ENCODE measurements at places on chromosomes 7 and 10.

DNA sequence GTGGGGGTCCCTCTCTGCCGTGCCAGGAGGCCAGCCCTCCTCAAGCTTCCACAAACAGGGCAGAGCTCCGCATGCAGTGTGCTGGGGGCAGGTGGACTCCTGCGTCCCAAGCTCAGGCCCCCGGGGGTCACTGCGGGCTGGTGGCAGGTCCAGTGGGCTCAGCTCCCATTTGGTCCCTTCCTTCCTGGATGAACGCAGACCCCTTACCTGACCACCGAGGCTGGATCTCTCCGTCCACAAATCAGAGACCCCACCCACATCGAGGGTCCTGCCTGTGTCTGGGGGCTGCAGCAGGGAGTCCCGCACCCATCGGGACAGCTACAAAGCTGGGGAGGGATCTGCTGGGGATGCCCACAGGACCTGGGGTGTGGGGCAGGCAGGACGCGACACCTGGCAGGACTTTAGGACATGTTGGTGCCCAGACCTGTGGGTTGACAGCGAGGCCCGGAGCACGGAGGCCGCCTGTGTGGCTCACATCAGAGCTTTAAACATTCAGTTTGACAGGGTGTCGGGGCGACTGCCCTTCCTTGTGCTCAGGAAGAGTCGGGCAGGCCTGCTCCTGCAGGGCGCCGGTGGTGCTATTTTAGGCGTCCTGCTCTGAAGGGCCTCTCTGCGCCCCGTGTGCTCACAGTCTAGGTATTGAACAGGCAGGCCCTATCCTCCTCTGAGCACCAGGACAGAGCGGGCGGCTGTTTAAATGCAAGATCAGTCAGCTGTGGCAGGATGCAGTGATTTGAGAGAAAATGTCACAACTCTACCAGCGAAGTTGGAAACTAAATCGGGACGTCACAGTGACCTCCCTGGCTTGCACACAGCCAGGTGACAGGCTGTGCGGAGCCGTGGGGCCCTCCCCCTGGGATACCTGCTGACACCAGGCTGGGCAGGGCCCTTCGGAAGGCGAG lies 15.9 kb upstream of the CFAP46 start:
- no peak for DNase-seq

- no peak for DNase-seq
Observed at GRCh38 chr7:69610374-69611084, 12.3 kb downstream of the AUTS2 start.

DNA sequence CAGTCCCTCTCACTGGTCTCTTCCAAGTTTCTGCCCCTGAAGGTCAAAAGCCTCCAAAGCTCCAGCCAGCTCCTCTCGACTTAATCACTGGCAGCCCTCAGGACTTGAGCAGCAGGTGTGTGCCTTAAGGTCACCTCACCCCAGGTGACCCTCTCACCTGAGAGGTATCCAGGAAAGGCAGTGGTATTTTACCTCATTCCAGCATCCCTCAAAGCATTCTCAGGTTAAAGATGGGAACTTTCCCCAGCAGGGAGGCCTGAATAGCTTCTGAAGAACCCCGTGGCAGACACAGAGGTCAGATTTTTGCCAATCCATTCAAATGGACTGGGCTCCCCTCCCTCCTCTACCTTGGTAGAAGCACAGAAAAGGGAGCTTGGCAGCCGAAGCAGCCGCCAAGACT lies 148.2 kb downstream of the GFRA1 start:
- DNase-seq = no peak

DNA sequence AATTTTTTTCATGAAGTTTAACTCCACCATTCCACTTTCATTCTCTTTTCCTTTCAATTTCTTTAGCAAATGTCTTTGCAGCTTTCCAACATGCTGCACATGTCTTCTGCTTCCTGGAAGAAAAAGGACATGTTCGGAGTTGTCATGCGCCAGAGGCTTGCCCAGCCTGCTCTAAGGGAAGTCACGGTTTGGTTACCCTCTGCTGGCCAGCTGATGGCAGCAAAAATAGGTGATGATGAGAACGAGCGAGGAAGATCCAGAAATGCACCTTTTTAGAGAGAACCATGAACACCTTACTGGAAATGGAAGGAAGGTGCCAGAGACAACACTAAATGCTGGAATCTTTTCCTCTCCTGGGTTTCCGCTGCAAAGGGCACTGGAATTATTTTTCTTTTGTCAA lies 4.9 kb upstream of the ZSCAN21 start:
- no peak for DNase-seq

- no peak for DNase-seq
Observed at GRCh38 chr7:3747467-3747866, 446.4 kb downstream of the SDK1 start.

- DNase-seq = no peak
Observed at GRCh38 chr7:138478499-138478908, 18.4 kb downstream of the TRIM24 start.

DNA sequence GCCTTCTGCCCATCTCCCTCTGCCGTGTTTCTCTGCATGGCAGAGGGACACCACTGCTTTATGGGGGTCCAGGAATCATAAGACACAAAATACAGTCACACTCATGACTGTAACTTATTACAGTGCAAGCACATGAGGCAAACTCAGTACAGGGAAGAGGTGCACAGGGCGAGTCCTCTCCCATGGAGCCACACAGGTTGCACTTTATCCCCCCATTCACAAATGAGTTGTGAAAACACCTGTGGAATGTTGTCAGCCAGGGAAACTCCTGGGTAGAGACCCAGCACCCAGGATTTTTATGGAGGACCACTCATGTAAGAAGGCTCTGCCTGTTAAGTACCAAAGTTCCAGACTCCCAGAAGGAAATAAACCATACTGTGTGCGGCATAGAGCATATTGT lies 107.2 kb upstream of the GJD4 start:
- DNase-seq = no peak

- no peak for DNase-seq
Observed at GRCh38 chr7:108328174-108328651, 128.0 kb downstream of the NRCAM start.

GRCh38 chr10:317271-317769 lies 182.1 kb downstream of the ZMYND11 start:
- peak; percentile 17 for DNase-seq

DNA sequence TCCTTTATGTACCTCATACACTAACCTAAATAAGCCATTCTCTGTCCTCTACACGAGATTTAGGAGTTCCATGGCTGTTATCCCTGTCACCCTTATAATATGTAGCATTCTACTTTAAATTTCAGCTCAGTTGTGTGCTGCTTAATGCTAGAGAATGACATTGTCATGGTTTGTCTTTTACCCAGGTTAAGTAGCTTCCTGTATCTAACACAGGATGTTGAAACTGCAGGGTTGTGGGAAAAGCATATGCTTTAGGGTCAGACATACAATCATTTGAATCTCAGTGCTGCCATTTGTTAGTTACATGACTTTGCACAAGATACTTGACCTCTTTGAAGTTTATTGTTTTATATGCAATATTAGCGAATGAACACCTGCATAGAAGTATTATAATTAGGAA lies 235.1 kb upstream of the CACNA2D1 start:
- DNase-seq = no peak

DNA sequence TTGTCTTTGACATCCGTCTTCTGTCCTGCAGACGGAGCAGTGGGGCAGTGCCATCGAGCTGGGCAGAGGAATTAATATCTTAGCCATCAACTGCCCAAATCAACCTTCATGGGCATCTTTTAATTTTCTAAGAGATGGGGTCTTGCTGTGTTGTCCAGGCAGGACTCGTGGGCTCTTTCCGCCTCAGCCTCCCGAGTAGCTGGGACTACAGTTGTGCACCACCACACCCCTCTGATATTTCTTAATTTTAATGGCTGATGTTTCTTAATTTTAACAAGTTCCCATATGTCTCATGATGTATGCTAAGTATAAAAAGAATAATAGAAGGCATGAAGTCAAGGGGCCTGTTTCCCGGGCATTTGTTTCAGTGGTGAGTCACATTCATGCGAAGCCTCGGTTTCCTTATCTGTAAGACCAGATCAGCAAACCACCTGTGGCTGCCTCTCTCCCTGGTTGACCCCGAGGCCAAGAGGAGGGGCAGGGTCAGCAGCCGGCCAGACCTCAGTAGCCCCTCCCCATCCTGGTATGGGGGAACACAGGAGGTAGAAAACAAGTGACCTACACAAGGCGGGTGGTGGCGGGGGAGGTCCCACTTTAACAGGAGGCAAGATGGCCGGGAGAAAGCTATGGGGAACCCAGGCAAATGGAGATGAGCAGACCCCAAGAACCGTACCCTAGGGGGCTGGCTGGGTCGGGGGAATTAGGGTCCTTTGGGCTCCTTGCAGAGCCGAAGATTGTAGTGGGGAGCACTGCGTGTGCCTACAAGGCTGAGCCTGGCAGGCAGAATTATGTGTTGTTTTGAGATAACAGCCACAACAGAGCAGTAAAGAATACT lies 85.5 kb downstream of the CUX1 start:
- DNase-seq = no peak

- DNase-seq = no peak
Observed at GRCh38 chr10:98621630-98622029, 174.9 kb upstream of the HPS1 start.

DNA sequence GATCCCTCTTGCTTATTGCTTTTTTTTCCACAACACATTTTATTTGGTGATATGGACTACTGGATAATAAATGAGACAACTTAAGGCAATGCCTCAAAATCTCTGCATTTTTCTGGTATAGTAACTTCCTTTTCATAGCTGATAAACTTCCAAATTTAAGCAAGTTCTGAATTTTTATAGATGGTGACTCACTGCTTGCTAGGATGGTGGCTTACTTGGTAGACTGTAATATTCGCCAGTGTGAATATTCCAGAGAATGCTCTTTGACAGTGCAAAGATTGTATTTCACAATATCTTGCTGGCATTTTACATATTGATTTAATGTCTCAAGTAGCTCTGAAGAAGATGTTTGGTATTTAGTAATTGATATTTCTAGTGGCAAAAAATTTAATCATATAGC lies 472.4 kb downstream of the TFEC start:
- peak; percentile 85 for DNase-seq

GRCh38 chr7:101867265-101867664 lies 49.8 kb downstream of the CUX1 start:
- DNase-seq = no peak

- no peak for DNase-seq
Observed at GRCh38 chr7:129343099-129343700, 91.0 kb upstream of the STRIP2 start.

GRCh38 chr10:59896191-59896590 lies 10.2 kb downstream of the CCDC6 start:
- DNase-seq = no peak

DNA sequence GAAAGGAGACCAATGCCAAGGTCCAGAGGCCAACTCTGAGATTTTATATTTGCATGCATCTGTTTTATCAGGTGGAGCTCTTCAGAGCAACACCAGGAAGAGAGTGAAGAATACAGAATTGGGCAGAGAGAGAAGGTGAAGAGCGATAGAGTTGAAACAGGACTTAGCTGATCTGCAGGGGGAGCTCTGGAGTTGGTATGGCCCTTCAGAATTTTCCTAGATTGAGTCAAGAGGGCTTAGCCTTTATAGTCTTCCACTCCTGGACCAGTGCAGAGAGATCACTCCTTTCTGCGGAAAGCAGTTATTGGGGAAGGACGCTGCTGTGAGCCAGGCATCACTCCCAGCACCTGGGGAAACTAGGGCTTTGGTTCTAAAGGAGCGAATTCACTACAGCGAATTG lies 105.0 kb upstream of the DGKB start:
- no peak for DNase-seq

GRCh38 chr7:124643311-124643811 lies 122.2 kb downstream of the GPR37 start:
- DNase-seq = no peak

- peak; percentile 34 for DNase-seq
Observed at GRCh38 chr7:19674266-19674960, 34.4 kb downstream of the POLR1F start.

GRCh38 chr10:95121904-95122303 lies 52.6 kb upstream of the CYP2C8 start:
- no peak for DNase-seq

GRCh38 chr7:72793791-72794190 lies 34.2 kb downstream of the TYW1B start:
- DNase-seq = no peak

DNA sequence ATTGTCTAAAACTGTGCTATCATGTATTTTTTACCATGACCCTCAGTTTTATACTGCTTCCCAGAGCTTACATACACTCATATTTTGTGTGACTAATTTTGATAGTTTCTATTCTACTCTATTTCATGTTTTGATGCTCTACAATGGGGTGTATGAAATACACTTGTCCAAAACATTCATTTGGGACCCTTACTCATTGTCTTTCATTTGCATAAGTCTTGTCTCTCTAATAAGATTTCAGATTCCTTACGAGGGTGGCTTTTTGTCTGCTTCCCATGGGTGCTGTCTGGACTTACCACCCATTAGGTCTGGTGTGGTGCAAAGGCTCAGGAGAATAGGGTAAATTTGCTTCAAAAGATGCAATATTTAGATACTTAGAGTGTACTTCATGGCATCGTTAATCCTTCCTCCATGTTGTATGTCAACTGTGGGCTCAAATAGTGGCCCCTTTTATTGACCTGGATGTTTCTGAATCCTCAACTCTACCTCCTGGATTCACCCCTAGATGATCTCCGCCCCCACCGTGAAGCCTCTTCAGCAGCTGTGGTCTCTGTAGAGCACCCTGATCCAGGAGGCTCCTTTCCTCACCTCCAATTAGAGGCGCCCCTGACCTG lies 3.6 kb upstream of the GIMAP5 start:
- no peak for DNase-seq

DNA sequence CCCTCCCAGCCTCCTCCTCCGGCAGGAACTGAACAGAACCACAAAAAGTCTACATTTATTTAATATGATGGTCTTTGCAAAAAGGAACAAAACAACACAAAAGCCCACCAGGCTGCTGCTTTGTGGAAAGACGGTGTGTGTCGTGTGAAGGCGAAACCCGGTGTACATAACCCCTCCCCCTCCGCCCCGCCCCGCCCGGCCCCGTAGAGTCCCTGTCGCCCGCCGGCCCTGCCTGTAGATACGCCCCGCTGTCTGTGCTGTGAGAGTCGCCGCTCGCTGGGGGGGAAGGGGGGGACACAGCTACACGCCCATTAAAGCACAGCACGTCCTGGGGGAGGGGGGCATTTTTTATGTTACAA lies 83.3 kb downstream of the PAX2 start:
- DNase-seq = no peak

- no peak for DNase-seq
Observed at GRCh38 chr10:16941870-16942269, 124.6 kb upstream of the RSU1 start.

GRCh38 chr10:22345301-22346095 lies at the start of gene SPAG6:
SPAG6 (plus strand) TSS chr10:22345496; CDS start chr10:22345612, 116 bp downstream.
- DNase-seq = no peak

- DNase-seq = no peak
Observed at GRCh38 chr10:14554491-14555205, 220.0 kb downstream of the FAM107B start.

- no peak for DNase-seq
Observed at GRCh38 chr7:14842523-14842922, 60.0 kb downstream of the DGKB start.

- DNase-seq = no peak
Observed at GRCh38 chr10:130459011-130459410, 322.8 kb downstream of the GLRX3 start.

GRCh38 chr7:84136809-84137208 lies 57.8 kb downstream of the SEMA3A start:
- DNase-seq = no peak

GRCh38 chr7:130393841-130394411 lies 13.6 kb downstream of the CPA1 start:
- DNase-seq = no peak

Data from AG09309 (cell line).